Naive B cell (primary cell): ENCODE measurements at places on chromosomes 3 and 15. TPM values are rescaled to one million over a fixed set of nuclear protein-coding genes. Genes with fewer than 3 reads are reported as not detected.

The FBXO40 gene
- not detected for polyA plus RNA-seq

- peaks cover 10% of the 10 kb centered on the region for H3K27me3 ChIP-seq
- H3K36me3 ChIP-seq, result no peaks in the 10 kb centered on the region
- H3K4me1 ChIP-seq, result no peaks in the 10 kb centered on the region
- no peak for DNase-seq
- no peak overlapping the region for H3K27ac ChIP-seq
Measured at GRCh38 chr3:184626923-184627322, 65.3 kb downstream of the EPHB3 start.

GRCh38 chr3:189233225-189233858 lies 61.6 kb downstream of the TPRG1 start:
- no peak overlapping the region for H3K4me3 ChIP-seq
- peaks cover 20% of the 10 kb centered on the region for H3K27me3 ChIP-seq
- H3K36me3 ChIP-seq, result no peaks in the 10 kb centered on the region
- H3K4me1 ChIP-seq, result no peaks in the 10 kb centered on the region
- no peak for DNase-seq

DNA sequence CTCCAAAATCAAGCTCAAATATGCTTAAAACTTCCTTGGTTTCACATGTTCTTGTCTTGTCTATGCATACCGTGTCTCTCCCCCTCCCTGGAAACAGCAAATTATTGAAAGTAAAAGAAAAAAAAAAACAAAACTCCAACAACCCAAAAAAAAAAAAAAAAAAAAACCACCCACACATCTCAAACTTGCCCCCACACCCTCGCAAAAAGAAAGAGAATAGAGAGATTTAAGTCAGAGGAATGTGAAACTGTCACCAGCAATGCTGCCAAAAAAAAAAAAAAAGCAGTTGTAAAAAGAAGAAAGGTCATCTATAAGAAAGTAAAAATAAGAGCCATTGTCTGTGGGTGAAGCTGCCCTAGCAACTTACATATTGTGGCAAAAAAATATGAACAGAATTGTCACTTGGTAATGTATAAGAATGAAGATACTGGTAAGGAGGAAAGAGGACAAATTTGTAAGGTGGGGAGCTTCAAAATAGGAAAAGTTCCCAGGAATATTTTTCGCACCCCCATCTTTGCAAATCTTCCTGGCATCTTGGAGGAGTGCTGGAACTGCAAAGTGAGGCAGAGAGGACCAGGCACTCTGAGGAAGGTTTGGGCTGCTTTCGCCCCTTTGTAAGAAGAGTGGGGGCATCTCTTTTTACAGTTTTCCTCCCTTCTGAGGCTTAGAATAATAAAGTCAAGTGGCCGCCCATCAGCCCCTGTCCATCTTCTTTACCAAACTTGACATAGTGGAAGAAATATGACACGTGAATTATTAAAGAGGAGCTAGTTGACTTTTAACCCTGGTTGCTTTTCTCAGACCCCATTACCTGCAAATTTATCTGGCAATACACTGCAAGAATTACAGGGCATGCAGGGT lies 81.8 kb downstream of the NR2F2 start:
- no peak overlapping the region for H3K27ac ChIP-seq
- peaks cover 55% of the 10 kb centered on the region for H3K27me3 ChIP-seq
- no peaks in the 10 kb centered on the region for H3K4me1 ChIP-seq

- DNase-seq, result no peak
- H3K4me3 ChIP-seq, result no peak overlapping the region
- peaks cover 14% of the 10 kb centered on the region for H3K4me1 ChIP-seq
Measured at GRCh38 chr3:183504597-183504996, 50.9 kb downstream of the KLHL6 start.

The DAZL gene
- polyA plus RNA-seq, result 2.0 TPM
